ENCODE measurements at places on chromosomes 2 and 18. TPM values are rescaled to one million over a fixed set of nuclear protein-coding genes. Genes with fewer than 3 reads are reported as not detected.

The TWSG1 gene
- 9.8 TPM for total RNA-seq

The LRATD1 gene
- total RNA-seq: 2.5 TPM

The SLC40A1 gene
- 51.0 TPM for total RNA-seq

- DNase-seq: no peak
These were observed 408.9 kb downstream of the RIT2 start for GRCh38 chr18:42706618-42707017.

DNA sequence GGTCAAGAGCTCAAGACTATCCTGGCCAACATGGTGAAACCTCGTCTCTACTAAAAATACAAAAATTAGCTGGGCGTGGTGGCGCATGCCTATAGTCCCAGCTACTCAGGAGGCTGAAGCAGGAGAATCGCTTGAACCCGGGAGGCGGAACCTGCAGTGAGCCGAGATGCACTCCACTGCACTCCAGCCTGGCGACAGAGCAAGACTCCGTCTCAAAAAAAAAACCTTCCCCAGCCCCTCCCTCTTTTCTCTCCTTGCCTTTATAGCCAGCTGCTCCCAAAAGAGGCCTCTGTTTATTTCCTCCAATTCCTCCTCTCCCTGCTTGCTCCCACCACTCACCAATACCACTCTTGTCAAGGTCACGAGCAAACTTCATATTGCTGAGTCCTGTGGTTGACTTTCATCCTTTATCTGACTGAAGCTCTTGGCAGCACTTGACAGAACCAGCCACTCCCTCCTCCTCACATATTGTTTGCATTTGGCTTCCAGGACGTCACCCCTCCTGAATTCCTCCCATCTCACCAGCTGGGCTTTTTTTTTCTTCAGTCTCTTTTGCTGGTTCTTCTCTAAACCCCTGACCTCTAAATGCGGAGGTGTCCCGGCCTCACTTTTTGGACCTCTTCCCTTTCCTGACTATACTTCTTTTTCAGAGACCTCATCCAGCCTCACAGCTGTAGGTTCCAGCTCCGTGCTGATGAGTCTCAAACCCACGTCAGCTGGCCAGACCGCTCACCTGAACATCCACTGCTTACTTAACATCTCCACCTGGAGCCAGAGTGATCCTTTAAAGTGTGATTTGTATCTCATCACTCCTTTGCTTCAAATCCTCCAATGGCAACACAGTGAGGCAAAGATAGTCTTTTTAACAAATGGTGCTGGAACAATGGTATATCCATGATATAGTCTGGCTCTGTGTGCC is 84.6 kb upstream of the CAB39 start:
- DNase-seq: no peak

GRCh38 chr18:52288403-52289004 is 51.5 kb upstream of the DCC start:
- no peak for DNase-seq

- DNase-seq: no peak
These were observed 57.8 kb upstream of the SPRED2 start for GRCh38 chr2:65490222-65490621.

- DNase-seq: no peak
These were observed 206.5 kb upstream of the FANCL start for GRCh38 chr2:58447586-58447985.

DNA sequence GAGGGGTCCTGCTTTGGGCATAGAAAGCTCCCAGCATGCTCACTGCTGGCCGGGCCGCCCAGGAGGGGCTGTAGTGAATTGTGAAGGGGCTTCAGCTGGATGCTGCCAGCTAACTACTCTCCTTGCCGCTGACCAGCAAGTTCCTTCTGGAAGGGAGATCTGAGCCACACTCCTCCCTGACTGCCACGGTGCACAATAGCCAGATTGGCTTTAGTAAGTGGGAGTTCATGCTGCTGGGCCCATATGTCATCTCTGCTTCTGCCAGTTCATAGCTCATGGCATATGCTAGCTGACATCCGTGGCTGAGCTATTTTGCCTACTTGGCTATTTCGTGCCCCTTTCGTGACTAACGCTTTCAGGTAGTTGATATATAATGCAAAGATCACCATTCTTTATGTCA is 51.6 kb upstream of the ROCK2 start:
- DNase-seq: no peak

DNA sequence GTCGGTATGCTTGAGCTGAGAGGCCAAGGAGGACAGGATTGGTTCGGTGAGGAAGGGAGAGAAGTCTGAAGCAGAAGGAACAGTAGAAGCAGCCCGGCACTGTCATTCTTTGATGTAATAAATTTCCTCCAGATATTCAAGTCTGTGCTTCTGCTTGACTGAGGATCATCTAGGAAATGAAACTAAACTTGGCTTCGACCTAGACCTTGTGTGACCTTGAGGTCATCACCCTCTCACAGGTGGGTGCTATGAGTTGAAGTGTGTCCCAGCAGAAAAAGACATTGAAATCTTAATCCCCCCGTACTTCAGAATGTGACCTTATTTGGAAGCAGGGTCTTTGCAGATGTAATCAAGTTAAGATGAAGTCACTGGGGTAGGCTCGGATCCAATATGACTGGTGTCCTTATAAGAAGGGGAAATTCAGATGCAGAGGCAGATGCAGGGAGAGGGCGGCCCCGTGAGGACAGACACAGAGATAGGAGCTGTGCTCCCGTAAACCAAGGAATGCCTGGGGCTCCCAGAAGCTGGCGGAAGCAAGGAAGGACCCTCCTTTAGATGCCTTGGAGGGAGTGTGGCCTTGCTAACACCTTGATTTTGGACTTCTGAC is 49.0 kb downstream of the PRKCE start:
- no peak for DNase-seq

DNA sequence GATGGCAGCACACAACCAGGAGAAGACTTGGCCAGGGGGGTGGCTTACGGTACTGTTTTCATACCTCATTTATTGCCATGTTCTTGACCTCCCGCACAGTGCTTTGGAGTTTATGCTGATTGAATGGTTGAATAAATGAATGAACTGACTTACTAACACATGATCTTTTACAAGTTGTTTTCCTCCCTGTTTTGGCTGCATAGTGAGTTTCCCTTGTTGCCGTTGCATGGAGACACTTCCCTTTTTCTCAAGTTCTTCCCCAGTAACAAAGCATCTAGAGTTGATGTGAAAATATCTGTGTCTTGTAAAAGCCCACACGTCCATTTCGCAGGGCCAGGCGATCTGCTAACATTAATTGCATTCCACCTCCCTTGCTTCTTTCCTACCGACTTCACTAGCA is 35.7 kb upstream of the RAB1A start:
- DNase-seq: no peak

GRCh38 chr2:30363406-30363805 is 83.6 kb upstream of the LCLAT1 start:
- DNase-seq: no peak

DNA sequence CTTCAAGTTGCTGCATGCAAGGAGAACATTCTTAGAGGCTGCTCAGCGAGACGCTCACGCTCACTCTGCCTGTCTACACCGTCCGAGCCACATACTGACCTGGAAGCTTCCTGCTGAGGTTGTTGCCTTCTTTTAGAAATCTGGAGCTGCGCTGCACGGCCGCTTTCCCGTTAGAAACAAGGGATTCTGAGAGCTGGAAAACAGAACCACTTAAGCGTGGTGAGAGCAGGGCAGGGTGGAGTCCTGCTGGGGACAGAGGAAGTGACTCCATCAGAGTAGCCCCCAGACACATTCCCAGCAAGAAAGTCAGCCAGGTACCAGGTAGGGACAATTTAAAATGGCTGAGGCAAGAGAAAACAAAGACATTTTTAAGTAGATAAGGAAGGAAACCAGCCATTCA is 135.2 kb downstream of the LAMA1 start:
- DNase-seq: no peak

All from Right ventricle myocardium inferior (tissue), 1 donor.